Effector memory CD4-positive, alpha-beta T cell (primary cell): ENCODE measurements at places on chromosomes 7 and 10.

GRCh38 chr7:28192786-28193585 lies 12.4 kb upstream of the JAZF1 start:
- DNase-seq, result no peak

DNA sequence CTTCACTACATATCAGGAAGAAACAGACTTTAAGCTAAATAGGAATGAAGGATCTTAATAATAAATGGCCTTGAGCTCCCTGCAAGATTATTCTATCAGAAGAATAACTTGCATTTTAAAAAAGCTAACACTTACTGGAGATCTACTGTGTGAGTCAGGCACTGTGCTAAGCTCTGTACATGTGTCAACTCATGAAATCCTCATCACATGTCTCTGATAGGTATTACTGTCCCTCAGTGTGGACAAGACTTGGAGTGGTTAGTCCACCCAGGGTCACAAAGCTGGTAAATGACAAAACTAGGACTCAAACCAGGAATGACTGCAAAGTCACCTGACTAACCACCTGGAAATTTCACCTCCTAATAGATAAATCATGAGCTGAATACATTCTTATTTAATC lies 57.1 kb upstream of the KCTD7 start:
- DNase-seq, result no peak

- no peak for DNase-seq
Observed at GRCh38 chr10:6151087-6151977, 51.4 kb upstream of the PFKFB3 start.

DNA sequence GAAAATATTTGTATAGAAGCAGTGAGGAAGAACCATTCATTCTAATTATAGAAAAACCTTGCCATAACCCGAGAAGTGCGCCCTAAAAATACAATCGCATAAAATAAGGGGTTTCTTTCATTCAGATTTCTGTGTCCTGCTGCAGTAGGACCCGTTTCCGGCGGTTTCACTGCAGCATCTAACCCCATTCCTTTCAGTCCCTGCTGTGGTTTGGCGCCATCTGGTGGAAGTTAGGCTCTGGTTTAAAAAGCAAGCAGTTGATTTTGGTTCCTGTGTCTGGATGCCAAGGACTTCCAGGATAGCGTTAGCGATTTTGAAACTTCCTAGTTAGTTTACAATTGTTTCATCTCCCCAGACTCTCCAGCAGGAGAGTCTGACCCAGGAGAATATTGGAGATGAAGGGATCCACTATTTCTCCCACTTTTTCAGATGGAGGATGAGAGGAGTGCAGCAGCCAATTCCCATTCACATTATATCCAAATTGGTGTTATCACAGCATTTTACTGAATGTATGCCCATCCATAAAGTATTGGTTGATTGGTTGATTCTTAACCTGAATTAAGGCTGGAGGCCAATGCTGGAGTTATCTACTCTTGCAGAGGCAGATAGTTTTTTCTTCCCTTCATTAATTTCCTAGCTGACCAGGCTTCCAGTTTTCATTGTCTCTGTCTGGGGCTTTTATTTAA lies 128.8 kb upstream of the CACNA2D1 start:
- no peak for DNase-seq

- no peak for DNase-seq
Observed at GRCh38 chr7:86776136-86776535, 132.4 kb downstream of the GRM3 start.

GRCh38 chr7:127378537-127378936 lies 14.0 kb downstream of the ZNF800 start:
- no peak for DNase-seq

GRCh38 chr10:122126763-122127659 lies 138.0 kb downstream of the TACC2 start:
- no peak for DNase-seq

DNA sequence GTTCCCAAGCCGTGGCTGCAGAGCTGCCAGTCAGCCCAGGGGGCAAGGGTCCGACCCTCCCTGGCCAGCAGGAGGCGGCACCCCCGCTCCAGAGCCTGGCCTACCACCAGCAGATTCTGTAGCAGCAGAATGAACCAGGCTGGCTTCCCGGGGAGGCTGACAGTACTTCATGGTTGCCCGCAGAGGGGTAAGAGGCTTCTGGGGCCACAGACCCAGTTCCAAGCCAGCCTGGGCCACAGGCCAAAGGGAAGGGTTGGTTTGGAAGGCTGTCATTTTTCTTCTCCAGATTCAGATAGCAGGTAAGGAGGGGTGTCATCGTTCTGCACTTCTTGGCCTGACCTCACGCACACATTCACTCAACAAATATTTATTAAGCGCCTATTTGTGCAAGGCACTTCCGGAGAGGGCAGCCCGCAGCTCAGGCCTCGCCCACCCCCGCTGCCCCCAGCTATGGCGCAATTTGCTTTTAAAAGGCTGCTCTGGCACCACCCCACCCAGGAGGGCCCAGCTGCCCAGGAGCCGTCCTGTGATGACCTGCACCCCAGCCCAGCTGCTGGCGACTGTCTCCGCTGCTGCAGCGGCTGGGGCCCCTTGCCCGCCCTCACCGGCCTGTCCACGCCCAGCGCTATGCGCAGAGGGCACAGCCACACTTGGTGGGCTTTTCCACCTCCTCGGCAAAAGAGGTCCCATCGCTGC lies 168.5 kb downstream of the LCOR start:
- DNase-seq, result no peak

- no peak for DNase-seq
Observed at GRCh38 chr7:12090757-12091221, 120.3 kb upstream of the TMEM106B start.

DNA sequence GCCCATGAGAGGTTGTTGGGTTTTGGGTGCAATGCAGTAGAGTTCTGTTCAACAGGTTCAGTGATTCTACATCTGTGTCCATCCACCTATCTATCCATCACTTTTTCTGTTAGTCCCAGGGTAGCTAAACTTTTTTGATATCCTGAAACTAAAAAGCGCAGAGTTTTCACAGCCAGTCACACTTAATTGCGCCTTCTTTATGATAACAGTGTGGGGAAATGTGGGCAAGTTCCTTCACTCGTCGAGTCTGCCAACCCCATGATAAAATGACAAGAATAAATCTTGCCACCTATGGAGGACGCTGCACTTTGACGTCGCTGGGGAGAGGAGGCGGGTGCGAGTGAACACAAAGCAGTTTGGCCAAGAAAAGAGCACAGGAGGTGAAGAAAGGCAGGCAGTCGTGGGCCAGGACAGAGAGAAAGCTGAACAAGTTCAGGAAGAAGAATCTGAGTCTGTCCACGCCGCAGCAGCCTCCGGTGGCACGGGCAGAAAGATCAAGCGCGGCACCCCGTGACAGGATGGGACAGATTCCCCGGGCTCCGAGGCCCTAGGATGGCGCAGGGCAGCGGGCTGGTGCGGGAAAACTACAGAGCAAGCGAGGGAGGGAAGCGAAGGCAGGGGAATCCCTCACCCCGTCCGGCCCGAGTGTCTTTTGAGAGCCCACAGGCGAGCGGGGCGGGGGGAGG lies 9.2 kb downstream of the SP8 start:
- DNase-seq, result no peak

GRCh38 chr10:93542358-93542791 lies 24.1 kb upstream of the FFAR4 start:
- DNase-seq, result no peak

DNA sequence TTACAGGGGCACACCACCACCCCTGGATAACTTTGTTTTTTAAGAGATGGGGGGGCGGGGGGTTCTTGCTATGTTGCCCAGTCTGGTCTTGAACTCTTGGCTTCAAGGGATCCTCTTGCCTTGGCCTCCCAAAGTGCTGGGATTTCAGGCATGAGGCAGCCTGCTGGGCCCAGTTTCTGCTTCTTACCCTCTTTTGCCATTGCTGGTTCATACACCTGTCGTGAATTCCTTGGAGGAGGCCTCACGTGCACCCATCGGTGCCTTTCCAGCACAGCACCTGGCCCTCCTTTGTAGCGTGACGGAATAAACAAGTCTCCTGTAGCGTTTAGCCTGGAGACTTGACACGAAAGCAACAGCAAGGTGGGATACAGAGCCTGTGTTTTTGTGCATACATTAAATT lies 75.5 kb downstream of the CARD11 start:
- no peak for DNase-seq

GRCh38 chr7:111138193-111138569 lies 47.3 kb downstream of the LRRN3 start:
- peak; percentile 28 for DNase-seq

DNA sequence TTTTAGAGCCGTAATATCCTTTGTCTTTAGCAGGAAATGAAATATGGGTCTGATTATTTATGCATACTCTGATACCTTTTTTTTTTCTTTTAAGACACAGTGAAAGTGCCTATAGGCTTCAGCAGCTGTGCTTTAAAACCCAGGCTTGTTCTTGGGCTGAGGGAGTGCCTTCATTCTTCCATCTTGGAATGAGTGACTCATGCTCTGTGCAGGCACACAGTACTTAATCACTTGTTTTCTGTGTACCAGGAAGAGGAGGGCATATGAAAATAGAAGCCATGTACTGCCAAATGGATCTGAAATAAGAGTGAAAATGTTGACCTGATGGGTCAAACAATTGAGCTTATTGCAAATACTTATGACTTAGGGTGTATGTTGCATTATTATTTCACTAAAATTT lies 12.0 kb downstream of the INPP5F start:
- no peak for DNase-seq

DNA sequence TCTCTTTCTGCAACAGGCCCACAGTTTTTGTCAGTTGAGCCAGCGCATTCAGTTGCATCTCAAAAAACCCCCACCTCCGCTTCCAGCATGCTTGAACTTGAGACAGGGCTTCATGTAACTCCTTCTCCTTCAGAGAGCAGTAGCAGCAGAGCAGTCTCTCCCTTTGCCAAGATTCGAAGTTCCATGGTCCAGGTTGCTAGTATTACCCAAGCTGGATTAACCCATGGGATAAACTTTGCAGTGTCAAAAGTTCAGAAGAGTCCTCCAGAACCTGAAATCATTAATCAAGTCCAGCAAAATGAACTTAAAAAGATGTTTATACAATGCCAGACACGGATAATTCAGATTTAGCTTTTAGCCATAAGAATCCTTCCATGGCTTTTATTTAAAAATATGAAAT lies 45.2 kb downstream of the MCMBP start:
- no peak for DNase-seq

DNA sequence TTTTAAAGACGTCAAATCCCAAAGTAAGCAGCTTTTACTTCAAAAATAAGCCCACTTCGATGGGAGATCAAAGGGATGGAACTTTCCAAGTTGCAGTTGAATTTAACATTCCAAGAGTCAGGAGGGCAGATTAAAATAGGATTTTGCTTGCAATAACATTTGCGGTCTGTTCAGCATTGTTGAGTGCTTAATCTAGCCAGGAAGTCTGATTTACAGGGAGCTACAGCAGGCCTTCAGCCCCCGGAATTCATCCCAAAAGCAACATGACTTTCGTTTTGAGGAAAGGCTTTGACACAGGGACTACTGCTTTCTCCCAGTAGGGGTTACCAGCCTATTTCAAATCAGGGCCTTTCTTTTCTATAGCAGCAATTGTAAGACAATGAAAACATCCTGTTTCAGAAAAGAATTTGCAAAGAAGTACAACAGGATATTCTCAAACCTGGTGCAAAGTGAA lies 279.6 kb upstream of the PITRM1 start:
- no peak for DNase-seq

DNA sequence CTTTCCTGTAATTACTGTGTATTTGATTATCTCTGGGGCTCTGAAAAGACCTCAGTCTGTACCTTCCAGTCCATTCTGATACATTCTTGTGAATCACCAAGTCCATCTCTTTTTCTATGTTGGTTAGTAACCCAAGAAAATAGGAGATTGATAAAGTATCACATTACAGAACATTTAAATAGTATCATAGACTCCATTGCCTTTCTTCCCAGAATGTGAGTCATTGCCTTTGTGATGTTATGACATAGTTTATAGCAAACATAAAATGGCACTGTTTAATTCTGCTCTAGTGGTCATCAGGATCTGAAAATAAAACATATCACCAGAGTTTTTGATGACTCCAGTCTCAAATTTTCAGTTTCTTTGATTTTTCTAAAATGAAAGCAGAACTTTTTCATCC lies 78.4 kb downstream of the NRG3 start:
- DNase-seq, result no peak

DNA sequence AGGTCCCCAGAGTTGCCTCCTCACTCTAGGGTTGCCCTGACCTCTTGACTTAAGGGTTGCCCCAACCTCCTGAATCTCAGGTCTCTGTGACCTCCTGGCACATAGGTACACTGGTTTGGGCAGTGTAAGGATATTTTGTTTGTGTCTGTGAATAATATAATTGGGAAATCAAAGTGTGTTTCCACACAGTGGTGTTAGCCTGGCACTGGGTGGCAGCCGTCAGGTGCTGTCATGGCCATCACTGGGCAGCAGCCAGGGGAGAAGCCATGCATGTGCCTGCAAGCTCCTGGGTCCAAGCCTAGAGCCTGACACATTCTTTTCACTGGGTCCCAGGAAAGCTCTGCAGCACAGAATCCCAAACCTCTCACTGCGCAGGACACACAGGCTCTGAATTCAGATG lies 3.6 kb upstream of the CCDC201 start:
- no peak for DNase-seq

DNA sequence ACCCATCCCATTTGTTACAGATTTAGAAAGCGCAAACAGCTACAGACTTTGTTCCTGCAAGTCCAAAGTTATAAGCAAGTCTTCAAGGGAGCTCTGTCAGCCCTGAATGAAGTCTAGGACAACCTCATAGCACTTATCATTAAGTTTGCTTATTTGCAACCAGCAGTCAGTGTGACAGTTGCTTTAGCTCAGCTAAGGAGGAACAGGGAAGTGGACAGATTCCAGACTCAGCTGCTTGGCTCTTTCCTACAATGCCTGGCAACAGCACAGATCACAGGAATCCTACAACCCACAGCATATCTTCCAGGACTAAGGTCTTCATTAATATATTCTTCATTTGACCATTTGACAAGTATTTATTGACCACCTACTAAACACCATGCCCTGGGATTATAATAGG lies 17.4 kb upstream of the KIF5B start:
- no peak for DNase-seq

DNA sequence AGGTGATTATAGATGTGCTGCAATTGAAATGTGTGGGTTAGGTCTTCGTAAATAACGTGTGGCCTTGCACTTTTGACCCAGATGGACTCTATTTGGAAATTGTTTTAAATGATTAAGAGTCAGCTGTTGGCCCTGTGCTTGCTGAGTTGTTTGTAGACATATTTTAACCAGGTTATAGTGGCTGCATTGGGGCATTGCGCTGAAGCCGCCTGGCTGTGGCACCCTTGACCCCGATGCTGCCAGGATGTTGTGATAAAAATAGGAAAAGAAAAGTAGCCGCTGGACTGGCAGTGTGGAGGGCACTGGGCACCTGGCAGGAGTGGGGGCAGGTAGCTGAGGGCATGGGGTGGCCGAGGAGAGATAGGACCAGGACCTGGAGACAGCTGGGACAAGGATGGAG lies 13.4 kb downstream of the LRRC27 start:
- DNase-seq, result no peak
